ENCODE measurements at places on chromosomes 6 and 20.
A peak's percentile ranks its signal among the peaks of the same experiment; 100 is the strongest.

- no peak for DNase-seq
Observed at GRCh38 chr6:40720375-40720748, 133.2 kb upstream of the LRFN2 start.

DNA sequence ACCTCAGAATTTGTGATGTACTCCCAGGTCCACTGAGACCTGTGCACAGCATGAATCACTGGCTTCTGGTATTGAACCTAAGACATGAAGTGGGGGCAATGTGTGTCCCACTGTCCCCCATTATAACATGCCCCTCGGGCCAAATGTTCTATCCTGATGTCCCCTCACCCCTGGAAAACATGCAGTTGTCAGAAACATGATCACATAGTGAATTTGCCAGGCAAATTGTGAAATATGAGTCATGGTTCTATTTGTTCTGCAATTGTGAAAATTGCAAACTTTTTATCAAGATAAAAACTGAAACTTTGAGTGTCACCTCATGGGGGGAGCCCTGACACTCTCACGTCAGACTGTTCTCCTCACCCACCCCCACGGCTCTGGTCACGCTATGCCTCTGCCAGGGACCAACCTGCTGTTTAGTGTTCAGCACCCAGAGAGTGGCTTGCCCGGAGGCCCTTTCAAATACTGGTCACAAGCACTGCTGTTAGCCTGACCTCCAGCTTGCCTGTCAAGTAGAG is 305.3 kb downstream of the CLIC5 start:
- peak; percentile 77 for DNase-seq

GRCh38 chr6:23611776-23612381 is 514.1 kb upstream of the NRSN1 start:
- no peak for DNase-seq

DNA sequence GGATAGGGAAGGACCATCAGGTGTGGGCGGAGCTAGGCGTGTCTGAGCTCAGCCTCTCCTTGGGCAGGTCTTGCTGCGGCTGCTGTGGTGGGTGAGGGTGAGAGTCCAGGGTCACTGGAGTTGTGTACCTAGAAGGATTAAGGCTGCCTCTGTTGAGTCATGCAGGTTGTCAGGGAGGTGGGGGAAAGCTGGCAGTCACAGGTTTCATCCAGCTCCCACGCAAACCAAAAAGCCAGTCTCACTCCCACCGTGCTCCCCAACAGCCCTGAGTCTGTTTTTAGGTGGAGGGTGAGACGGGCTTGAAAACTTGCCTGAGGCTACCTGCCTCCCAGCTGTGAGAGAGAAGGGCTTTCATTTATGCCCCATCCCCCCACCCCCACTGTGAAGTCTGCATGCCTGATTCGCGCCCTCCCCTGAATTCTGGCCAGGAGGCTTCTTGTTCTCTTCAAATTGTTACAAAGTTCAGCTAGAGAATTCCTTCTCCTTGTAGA is 161.5 kb downstream of the MYLK4 start:
- no peak for DNase-seq

DNA sequence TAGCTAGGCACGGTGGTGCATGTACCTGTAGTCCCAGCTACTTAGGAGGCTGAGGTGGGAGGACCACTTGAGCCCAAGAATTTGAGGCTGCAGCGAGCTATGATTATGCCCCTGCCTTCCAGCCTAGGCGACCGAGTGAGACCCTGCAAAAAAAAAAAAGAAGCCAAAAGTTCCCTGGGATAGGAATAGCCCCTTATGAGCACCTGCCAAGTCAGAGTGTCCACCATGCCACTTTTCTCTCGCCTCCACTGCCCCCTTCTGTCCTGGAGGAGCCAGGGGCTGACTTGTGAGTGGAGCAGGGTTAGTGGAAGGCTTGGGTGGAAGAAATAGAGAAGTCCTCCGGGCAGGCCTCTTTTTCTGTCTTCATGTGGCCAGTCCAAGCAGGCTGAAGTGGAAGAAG is 12.1 kb upstream of the DDX27 start:
- no peak for DNase-seq

DNA sequence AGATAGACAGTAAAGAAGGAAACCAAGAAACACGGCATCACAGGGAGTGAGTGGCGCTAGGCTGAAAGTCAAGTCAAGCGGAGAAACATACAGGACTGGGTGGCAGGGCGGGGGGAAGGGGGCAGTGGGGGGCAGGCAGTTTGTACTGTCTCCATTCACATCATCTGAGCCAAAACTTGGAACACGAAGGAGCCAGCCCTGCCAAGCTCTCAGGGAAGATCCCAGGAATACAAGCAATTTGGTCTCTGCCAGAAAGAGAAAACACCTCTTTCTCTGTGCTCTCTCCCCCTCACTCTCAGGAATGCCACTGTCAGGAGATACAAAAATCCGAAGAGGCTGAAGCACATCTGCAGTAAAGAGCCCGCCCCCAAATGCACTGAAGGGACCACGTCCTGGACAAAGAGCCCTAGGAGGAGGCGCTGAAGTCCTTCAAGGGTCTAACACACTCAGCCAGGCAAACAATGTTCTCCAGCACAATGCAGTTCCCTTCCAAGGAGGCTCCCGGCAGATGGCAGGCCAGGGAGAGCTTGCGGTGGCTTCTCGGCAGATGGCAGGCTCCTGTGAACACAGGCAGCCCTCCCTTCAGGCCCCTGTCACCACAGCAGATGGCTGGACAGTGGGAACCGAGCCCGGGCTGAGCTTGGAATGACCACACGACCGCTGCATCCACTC is 90.0 kb downstream of the ATP9A start:
- DNase-seq: no peak

GRCh38 chr6:98324446-98324845 is 509.9 kb upstream of the POU3F2 start:
- DNase-seq: no peak

DNA sequence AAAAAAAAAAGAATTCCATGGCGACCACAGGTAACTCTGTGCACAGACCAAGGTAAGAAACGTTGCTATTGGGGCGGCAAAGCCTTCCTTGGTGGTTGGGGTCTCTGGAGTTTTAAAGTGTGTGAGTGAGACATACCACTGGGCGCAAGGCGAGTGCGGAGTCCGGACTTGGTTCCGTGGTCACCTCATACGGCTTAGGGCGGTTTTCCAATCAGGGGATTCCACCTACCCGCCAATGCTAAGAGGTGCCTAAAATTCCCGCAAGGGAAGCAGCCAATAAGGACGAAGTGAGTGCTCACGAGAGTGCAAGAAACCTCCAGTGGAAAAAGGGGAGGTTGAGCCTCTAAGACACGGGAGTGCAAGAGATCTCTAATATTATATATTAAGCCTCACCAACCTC is 68.6 kb upstream of the PRSS16 start:
- no peak for DNase-seq

DNA sequence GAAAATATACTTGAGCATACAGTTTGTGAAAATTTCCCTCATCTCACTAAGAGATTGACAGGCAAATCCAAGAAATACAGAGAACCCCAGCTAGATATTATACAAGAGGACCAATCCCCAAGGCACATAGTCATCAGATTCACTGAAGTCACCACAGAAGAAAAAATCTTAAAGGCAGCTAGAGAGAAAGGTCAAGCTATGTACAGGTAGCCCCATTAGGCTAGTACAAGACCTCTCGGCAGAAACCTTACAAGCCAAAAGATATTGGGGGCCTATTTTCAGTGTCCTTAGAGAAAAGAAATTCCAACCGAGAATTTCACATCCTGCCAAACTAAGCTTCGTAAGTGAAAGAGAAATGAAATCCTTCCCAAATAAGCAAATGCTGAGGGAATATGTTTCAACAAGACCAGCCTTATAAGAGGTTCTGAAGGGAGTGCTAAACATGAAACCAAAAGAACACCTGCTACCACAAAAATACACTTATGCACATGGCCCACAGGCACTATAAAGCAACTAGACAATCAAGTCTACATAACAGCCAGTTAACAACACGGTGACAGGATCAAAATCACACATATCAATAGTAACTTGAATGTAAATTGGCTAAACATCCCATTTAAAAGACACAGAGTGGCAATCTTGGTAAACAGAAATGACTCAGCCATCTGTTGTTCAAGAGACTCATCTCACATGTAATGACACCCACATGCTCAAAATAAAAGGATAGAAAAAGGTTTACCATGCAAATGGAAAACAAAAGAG is 96.3 kb downstream of the FHL5 start:
- no peak for DNase-seq

GRCh38 chr6:4637691-4638433 is 138.3 kb upstream of the CDYL start:
- peak; percentile 50 for DNase-seq

- DNase-seq: peak; percentile 88
Observed at GRCh38 chr6:144434308-144434990, 149.3 kb downstream of the UTRN start.

- DNase-seq: no peak
Observed at GRCh38 chr6:71091167-71091566, 134.3 kb upstream of the B3GAT2 start.

- no peak for DNase-seq
Observed at GRCh38 chr6:6730831-6731230, 142.3 kb downstream of the LY86 start.

DNA sequence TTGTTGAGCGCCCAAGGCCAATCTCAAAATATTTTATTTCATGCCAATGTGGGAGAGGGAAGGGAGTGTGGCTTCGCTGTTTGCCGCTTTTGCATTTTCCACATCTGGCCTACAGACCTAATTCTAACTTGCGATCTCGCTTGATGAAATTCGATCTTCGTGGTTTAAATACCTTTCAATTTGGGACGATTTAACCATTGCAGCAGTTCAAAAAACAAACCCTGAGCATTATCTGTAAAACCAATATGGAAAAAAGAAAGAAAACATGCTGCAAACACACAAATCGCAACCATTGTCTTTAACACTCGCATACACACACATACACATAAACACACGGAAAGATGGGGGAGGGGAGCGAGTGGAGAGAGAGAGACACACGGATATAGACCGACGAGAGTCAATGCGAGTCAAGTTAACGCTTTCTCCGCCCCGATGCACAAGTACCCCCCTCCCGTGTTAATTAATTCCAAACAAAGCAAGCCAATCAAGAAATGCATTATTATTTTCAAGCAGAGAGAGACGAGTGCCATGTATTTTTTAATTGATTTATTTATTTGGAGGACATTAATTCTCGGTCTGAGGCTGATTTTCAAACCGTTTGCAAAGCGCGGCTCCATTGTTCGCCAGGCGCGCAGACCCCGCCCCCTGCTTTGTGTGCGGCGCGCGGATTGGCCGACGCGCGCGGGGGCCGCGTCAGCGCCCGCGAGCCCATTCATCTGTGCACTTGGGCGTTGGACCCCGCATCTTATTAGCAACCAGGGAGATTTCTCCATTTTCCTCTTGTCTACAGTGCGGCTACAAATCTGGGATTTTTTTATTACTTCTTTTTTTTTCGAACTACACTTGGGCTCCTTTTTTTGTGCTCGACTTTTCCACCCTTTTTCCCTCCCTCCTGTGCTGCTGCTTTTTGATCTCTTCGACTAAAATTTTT is at the start of gene MARCKS:
Gene MARCKS, plus strand, starts transcription at position 721 of the 931 bp plus-strand sequence. CDS start 401 bp downstream, outside the sequence.
- peak; percentile 83 for DNase-seq

- no peak for DNase-seq
Observed at GRCh38 chr6:53241938-53242337, 93.3 kb upstream of the GCM1 start.

DNA sequence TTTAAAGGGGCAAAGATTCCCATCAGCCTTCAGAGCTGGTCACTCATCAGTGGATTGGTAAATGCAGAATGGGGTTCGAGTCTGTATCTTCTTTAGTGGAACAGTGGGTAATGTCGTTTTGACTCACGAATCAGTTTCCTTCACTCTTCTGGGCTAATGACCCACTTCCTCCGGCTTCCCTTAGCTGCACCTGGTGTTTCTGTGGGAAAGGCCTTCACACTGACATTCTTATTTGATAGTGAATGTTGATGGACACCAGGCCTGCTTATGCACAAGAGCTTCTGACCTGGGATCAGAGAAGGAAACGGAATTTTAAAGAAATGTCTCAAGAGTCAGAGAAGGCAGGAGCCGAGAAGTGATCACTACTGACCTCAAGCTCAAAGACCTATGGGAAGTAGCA is 272.0 kb upstream of the SULF2 start:
- DNase-seq: no peak

DNA sequence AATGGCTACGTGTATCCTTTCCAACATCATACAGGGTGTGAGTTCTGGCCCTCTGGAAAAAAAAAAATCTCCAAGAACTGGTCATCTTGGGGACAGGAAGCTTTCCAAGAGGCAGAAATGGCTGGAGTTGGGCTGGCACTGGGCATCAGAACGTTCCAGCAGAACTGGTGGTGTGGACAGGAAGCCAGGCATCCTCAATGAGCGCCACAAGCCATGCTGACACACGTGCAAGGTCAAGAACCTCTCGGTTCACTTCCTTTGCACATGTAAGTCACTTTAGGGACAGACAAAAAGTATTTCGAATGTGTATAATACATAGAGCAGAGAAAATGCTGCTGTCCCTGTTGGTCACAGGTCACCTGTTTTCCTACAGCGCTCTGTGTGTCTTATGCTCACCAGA is 27.4 kb upstream of the RIN2 start:
- no peak for DNase-seq

DNA sequence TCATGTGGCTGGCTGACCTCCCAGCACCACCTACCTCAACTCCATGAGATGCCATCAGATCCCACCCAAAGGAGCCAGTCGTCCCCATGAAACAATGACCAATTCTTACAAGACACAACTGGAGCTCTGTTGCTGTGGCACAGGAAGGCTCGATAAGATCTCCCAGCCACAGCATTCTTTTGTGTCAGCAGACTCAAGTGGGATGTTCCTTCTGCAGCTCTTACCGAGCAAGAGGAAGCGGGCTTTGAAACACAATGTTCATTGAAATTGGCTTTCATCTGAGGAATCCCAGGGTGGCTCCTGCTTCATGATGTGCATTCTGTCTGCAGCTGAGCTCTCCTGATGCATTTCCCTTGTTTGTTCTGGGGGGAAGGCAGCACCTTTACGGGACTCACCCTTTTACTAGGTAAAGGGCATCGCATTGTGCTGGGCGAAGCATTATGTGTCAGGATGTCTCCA is 222.0 kb upstream of the SGK1 start:
- no peak for DNase-seq

- DNase-seq: no peak
Observed at GRCh38 chr6:53433261-53433950, 84.7 kb upstream of the ELOVL5 start.

DNA sequence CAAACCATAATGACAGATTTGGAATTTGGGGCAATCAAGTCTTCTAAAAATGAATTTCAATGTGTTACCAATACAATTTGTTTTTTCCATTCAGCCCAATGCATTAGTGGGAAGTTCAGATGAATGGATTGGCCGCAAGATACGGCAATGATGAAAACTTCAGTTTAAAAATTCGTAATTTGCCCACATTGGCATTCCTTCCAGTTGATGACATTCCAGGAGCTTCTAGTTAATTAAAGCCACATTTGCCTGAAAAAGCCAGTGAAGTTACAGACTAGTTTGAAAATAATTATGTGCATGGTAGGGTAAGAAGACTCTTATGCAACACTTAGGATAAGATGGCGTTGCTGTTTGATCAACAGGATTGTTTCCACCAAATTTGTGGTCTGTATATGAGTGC is 46.2 kb downstream of the NHLRC1 start:
- no peak for DNase-seq

GRCh38 chr6:111715321-111715720 is 109.6 kb upstream of the TRAF3IP2 start:
- DNase-seq: no peak

All from SJSA1 (cell line).